Fibroblast of villous mesenchyme (primary cell): ENCODE measurements at places on chromosomes 1 and 21. TPM values are rescaled to one million over a fixed set of nuclear protein-coding genes. Genes with fewer than 3 reads are reported as not detected.

Gene TMPRSS2
- not detected in 2 replicates for total RNA-seq

Gene AMY2B
- total RNA-seq: 2.9 and 3.5 TPM in 2 replicates

Gene C1QA
- not detected in 2 replicates for total RNA-seq

Gene URB1
- 17.4 and 37.1 TPM in 2 replicates for total RNA-seq

Gene CD164L2
- not detected in 2 replicates for total RNA-seq

Gene SPRR3
- not detected in 2 replicates for total RNA-seq

Gene ACTL8
- total RNA-seq: not detected in 2 replicates

Gene SYTL1
- total RNA-seq: under 0.01 and 0.32 TPM in 2 replicates

Gene AIRE
- total RNA-seq: under 0.01 TPM in 1 of 2 replicates, not detected in the other

Gene PAPPA2
- 1.3 and 1.6 TPM in 2 replicates for total RNA-seq

Gene IFNLR1
- total RNA-seq: under 0.01 TPM in 1 of 2 replicates, not detected in the other

Gene PSMA5
- total RNA-seq: 70.2 and 119 TPM in 2 replicates

Gene NUP210L
- total RNA-seq: under 0.01 TPM in 1 of 2 replicates, not detected in the other

Gene LCE3E
- not detected in 2 replicates for total RNA-seq

Gene IQGAP3
- total RNA-seq: 20.9 and 24.2 TPM in 2 replicates

Gene FOXD3
- total RNA-seq: not detected in 2 replicates

Gene DDR2
- 227 and 289 TPM in 2 replicates for total RNA-seq

Gene CLCA4
- total RNA-seq: not detected in 2 replicates

Gene MCOLN2
- 1.3 and 1.7 TPM in 2 replicates for total RNA-seq

Gene TMEM82
- not detected in 2 replicates for total RNA-seq

Gene TGFB2
- 28.0 and 36.3 TPM in 2 replicates for total RNA-seq

Gene ECM1
- total RNA-seq: 20.3 and 24.5 TPM in 2 replicates

Gene GBP7
- not detected in 2 replicates for total RNA-seq

Gene IFI16
- total RNA-seq: 59.9 and 60.5 TPM in 2 replicates

Gene SYF2
- total RNA-seq: 19.3 and 28.9 TPM in 2 replicates

Gene NEXN
- total RNA-seq: 16.8 and 19.3 TPM in 2 replicates

Gene KRTAP7-1
- not detected in 2 replicates for total RNA-seq

Gene BACE2
- 3.0 and 7.1 TPM in 2 replicates for total RNA-seq

Gene CD84
- not detected in 2 replicates for total RNA-seq

Gene RASSF5
- total RNA-seq: 0.86 and 1.6 TPM in 2 replicates

Gene ZNF695
- total RNA-seq: 1.3 and 2.6 TPM in 2 replicates

Gene TCEA3
- total RNA-seq: 8.6 and 11.3 TPM in 2 replicates

Gene OR2L2
- total RNA-seq: under 0.01 TPM in 1 of 2 replicates, not detected in the other
